ENCODE measurements at places on chromosomes 7 and 10.

DNA sequence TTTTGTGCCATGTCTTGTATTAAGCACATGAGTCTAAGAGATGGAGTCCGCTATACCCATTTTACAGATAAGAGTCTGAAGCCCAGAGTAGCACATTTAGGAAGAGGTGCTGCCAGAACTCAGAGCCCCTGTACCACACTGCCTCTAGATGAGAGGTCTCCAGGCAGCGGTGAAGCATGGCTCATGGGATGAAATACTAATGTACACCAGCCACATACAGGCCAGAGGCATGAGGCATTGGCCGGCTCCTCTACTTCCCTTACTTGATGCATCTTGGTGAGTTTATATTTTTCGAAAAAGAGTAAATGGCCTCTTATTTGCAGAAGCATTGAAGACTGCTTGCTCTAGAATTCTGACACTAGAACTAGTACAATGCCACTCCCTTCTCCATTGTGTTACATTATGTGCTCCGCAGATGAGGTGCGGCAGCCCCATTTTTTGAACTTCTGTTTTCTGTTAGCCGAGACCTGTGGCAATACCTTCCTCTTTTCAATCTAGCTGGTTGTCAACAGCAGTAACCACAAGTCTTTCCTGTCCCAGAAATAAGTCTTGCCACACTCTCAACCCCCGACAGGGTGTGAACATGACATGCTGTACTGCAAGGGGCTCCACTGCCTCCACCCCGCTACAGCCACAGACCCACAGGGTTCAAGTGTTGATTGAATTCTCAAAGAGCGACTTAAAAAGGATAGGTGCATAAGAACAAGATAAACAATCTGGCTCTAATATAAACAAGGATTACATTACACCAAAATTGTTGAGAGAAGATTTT, 145.3 kb downstream of the CELF2 start:
- no peak for DNase-seq

DNA sequence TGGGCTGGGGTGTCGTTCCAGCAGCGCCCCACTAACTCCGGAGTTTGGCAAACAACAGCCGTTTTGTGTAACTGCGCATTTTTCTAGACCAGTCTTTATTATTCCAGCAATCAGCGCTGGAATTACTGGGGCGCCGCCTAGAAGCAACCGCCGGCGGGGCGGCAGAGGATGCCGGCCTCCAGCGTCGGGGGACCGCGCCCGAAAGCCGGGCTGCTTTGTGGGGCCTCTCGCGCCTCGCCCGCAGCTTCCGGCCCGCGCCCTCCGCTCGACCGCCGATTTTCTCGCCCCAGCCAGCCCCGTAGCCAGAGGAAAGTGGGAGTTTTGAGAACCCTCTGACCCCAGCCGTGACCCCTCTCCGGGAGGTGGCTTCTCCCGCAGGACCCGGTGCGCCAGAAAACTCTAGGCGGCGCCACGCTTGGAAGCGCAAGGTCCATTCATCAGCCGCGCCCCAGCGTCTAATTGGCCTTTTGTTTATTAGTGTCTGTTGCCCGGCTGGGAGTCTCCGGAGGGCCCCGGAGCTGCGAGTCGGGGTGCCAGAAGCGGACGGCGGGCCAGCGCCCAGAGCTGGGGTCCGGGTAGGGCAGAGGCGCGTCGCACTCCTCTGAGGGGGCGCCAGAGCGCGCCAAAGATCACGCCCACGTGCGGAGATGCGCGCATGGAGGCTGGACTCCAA, 10.7 kb downstream of the EMX2 start:
- no peak for DNase-seq

DNA sequence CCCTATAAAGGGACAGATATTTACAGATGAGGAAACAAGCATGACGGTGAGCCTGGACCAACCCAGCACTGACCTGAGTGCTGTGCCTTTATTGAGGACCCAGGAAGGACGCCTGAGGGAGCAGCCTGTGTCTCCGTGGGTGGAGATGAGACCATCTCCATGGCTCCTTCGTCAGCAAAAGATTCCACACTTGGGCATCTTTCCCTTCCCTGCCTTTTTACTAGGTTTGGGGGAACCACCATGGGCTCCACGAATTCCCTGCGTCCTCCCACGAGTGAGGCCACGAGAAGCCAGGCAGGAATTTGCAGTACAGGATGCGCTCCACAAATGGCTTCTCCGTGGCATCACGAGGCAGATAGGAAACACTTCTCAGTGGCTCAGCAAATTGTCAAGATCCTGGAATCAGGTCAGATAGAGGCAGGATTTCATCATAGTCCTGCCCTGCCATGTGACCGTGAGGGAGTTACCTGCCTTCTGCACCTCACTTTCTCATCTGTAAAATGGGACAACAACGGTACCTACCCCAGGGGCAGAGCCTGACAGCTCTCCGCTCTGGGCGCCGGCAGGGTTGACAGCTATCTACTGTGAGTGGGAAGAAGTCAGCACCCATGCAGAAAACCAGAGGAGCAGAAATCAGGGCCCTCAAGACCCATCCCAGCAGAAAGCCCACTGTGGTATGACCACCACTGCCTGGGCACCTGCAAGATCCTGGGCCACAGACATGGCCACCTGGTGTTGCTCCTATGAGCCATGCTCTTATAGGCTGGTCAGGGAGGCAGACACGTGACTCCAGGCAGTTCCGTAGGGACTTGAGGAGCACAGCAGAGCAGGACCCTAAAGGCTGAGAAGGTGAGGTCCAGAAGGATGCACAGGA, 80.1 kb downstream of the GRID1 start:
- DNase-seq: no peak

DNA sequence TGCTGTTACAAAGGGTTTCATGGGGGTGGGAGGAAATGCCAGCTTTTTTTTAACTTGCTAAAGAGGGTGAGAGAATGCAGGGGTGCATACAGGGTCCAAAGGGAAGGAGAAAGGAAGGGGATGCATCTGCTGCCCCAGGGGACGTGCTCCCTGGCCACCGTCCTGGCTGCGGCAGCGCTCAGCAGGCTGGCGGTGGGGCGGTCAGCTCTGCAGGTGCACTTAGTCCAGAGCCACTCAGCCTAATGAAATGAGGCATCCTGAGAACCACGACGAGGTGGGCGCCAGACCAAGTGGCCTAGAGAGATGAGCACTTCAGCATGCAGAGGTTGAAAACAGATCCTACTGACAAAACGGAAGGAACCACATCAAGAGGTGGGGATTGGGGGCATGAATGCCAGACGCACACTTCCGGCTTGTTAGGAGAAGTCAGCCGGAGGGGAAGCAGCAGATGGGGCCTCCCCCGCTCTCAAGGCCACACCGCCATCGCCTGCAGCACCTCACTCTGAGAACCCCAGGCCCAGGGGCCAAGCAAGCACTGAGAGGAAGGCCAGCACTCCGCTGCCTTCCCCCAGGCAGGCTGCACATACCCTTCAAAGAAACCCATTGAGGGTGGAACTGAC, 94.5 kb downstream of the MAD1L1 start:
- DNase-seq: no peak

DNA sequence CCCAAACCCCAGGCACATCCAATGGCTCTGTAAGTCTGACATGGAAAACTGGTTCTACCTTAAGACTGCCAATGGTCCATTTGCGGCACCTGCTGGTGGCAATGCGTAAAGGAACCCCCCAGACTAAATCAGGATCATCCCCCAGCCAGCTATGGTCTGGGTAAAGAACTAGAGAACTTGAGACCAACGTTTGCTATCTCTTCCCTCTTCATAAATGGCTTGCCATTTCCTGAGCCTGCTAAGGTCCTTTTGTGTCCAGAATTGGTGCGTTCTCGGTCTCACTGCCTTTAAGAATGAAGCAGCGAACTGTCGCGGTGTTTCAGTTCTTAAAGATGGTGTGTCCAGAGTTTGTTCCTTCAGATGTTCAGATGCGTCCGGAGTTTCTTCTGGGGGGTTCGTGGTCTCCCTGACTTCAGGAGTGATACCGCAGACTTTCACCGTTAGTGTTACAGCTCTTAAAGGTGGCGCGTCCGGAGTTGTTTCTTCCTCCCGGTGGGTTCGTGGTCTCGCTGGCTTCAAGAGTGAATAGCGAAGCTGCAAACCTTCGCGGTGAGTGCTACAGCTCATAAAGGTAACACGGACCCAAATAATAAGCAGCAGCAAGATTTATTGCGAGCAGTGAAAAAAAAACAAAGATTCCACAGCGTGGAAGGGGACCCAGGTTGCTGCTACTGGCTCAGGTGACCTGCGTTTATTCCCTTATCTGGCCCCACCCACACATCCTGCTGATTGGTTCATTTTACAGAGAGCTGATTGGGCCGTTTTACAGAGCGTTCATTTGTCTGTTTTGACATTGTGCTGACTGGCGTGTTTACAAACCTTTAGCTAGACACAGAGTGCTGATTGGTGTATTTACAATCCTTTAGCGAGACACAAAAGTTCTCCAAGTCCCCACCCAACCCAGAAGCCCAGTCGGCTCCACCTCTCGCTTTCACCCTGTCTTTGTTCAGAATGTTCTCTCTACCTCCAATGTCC, 95.4 kb downstream of the ELMO1 start:
- no peak for DNase-seq

DNA sequence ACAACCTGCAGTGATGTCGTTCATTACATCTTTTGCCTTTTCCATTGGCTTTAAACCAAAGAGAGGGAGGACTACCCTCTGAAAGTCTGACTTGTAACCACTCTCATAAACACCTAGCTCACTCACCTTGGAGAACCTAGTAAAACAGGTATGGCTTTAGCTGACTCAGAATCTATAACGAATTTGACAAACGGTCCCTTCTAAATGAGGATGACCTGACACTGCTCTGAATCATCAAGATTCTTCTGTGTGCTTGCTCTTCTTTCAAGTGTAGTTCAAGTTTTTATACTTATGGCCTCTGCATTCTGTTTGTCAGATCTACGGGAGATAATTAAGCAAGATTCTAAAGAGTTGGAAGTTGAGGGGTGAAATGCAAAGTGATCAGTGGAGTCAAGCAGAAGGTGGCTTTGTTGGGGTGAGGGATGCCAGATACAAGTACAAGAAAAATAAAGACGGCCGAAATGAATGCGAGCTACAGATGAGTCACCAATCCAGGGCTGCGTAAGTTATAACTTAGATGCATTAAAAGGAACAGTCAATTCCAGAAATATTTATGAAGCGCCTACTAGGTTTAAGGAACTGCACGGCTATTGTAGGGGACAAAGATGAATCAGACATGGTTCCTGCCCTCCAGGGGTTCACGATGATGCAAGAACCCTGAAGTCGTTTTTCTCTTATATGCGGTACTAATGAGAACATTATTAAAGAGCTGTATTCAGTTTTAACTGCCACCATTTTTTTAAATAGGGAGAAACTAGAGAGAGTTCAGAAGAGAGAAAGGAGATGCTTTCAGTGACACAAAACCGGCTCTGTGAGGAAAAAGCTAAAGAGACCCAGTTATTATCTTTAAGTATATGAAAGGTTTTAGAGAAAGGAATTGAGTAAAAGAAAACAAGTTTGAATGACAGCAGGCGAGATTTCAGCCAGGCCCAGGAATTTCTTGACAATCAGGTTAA, 6.5 kb downstream of the HIPK2 start:
- DNase-seq: no peak

- DNase-seq: no peak
These were observed 264.4 kb downstream of the TNS3 start for GRCh38 chr7:47317487-47317886.

DNA sequence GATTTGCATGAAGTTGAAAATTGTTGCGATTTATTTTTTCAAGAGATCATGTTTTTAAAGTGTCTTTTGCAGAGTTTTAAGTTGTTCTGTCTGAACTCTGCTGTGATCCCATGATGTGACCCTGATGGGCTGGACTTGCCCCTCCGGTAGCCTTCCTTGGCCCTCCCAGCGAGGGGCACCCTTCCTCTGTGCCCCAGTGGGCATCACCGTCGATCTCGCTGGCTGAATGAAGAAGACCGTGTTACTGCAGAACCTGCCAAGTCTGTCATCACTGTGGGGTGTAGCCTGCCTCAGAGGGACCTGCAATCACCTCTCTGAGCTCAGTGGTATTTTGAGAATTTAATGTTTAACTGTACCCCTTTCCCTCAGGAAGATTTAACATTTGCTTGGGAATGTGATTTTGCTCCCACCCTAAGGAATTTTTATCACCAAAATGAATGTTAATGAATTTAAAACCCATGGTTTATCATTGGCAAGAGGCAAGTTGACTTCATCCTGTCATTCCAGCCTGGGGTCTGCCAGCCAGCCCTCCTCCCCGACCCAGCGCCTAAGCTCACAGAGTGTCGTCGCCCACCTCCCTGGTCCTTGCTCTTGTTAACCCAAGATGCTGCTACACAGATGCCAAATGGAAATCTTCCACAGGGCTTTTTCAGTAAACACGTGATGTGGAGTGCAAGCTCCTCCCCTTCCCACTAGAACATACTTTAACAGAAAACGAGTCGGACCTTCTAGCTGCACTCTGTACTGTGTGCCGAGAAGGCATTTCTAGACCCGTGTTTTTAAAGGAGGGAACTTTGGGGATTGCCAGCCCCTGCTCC, 115.4 kb downstream of the NT5C2 start:
- DNase-seq: no peak

- no peak for DNase-seq
These were observed 838 bp upstream of the DLX6 start for GRCh38 chr7:97004247-97005182.

GRCh38 chr10:80760914-80761371, 223.2 kb downstream of the SH2D4B start:
- DNase-seq: no peak

- DNase-seq: no peak
These were observed 16.0 kb upstream of the GALNTL5 start for GRCh38 chr7:151940048-151940811.

GRCh38 chr7:7385421-7385820, 150.3 kb downstream of the COL28A1 start:
- DNase-seq: no peak

- peak; percentile 53 for DNase-seq
These were observed 2.8 kb upstream of the PPP1R3C start for GRCh38 chr10:91635401-91636400.

- no peak for DNase-seq
These were observed 44.8 kb upstream of the GLCCI1 start for GRCh38 chr7:7923818-7924217.

GRCh38 chr7:102967798-102968197, 55.0 kb downstream of the LRRC17 start:
- no peak for DNase-seq

GRCh38 chr7:30238721-30239441, 45.5 kb upstream of the ZNRF2 start:
- DNase-seq: peak; percentile 79

- DNase-seq: no peak
These were observed 430.2 kb upstream of the MKI67 start for GRCh38 chr10:128556182-128557110.

DNA sequence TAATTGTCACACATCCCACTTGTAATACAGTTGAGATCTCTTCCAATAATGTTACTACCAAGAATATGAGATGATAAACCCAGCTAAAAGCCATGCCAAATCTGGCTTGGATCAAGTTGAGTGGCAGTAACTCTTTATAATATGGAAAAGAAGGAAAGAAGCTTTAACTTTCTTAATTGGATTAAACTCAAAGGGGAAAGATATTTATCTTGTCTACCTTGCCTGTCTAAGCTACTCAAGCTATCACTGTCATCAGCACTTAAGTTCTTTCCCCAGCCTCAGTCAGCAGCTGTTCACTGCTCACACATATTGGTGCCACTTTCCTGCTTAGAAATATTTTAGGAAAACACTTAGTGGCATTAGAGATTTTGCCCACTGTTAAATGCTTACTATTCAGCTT, 350.7 kb downstream of the IPMK start:
- DNase-seq: no peak
